ENCODE measurements at places on chromosomes 3 and 15.

DNA sequence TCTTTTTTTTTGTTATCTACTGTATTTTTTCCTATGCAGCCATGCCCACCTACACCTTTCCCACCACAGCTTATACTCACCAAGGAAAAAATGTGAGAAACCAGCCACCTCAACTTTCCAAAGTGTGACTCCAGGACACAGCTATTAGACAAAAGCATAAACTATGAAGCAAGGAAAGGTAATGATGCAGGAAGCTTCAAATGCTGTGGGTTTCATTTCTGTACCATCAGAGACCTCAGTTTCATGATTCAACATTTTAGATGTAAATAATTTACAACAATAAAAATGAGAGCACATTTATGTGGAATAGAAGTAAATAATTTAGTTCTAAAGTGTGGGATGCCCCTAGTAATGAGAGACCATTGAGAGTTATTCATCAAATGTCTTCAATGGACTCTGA, 115.1 kb downstream of the CDIN1 start:
- no peak for DNase-seq

DNA sequence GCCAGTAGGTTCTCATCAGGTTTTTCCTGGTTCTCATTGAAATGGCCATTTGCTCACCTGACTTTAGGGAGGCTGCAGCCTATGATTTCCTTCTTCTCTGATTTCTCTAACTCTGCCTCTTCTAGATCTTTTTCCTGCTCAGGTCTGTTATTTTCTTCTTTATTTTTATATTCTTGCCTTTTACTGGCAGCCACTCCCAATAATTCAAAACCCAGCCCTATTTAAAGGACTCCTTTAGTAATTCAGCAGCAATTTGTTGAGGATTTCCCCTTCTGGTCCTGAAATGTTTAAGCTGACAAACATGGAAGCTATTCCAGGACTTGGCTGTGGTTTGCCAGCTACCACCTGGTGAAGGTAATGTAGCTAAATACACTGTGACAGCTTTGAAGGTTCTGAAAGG, 201.5 kb downstream of the ZMAT3 start:
- DNase-seq: no peak

DNA sequence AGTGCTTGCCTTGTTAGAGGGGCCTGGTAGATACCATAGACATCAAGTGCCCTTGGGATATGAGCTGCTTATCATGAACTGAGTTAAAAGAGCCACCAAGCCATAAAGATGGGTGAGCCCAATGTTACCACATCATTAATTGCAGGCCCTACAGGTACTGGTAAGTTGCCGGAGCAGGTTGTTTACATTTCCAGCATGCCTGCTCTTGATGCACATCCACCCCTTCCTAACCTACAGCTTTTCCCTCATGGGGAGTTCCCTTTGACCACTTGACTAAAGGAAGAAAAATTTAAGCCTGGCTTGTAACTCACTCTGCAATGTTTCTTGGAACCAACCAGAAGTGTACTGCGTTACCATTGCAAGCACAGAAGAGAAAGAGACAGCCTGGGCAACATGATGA, 24.7 kb upstream of the ULK4 start:
- DNase-seq: no peak

DNA sequence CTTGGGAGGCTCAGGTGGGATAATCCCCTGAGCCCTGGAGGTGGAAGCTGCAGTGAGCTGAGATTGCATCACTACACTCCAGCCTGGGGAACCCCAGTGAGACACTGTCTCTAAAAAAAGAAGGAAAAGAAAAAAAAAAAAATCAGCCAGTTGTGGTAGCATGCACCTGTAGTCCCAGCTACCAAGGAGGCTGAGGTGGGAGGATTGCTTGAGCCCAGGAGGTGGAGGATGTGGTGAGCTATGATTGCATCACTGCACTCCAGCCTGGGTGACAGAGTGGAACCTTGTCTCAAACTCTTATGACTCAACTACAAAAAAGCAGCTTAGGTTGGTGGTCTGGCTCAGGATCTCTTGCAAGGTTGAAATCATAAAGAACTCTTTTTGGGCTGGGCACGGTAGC, 19.3 kb upstream of the GPX1 start:
- DNase-seq: peak; percentile 38

DNA sequence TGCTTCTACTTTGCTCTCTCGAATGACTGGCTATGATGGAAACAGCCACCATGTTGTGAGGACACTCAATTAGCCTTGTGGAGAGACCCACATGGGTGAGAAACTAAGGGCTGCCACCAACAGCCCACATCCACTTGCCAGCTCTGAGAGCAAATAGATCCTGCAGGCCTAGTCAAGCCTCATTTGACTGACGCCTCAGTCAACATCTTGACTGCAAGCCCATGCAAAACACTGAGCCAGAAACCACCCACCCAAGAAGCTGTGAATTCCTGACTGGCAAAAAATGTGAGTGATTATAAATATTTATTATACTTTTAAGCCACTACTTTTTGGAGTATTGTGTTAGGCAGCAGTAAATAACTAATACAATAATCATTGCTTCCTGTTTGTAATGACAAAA, 58.4 kb downstream of the NOX5 start:
- DNase-seq: no peak

GRCh38 chr3:29384640-29385039, 103.8 kb downstream of the RBMS3 start:
- DNase-seq: no peak

DNA sequence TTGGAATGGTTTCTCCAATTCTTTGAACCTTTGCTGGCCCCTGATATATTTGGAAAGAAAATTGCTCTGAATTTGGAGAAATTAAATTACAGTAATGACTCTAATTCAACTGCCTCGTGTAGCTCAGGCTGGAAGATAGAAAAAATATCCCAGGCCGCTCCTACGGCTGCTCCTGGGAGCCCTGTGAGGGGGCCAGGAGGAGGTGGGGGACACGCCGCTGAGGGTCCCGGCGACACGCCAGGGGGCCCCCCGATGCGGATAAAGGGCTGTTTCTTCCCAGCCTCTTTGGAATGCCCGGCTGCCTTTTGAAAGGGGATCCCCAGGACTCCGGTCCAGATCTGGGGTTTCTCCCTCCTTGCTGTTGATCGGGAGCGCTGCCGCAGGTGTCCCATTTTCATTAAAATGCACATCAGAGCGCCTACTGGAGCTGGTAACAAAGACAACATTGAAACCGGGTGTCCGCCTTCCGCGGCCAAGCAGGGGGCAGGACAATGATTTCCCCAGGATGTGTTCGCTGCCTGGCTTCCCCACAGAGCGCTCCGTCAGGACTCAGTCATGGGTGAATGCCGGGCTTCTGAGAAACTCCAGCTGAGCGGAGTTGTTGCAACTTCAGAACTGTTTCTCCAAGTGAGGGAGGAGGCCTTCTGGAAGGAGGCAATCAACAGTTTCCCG, 200.1 kb upstream of the KBTBD8 start:
- DNase-seq: no peak

GRCh38 chr3:196726788-196727675, 12.6 kb upstream of the PAK2 start:
- no peak for DNase-seq

DNA sequence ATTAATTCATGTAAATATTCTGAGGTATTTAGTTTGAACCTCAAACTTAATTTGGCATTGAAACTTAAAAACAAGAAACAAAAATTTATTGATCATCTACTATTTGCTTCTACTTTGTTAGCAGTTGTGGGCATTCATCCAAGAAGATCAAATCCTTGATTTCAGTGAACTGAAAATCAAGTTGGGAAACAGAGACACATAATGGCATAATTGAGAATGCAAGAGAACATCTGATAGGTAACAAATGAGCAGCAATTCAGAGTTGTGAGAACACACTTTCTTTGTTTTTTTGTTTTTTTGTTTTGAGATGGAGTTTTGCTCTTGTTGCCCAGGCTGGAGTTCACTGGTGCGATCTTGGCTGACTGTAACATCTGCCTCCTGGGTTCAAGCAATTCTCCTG, 33.9 kb upstream of the MED12L start:
- no peak for DNase-seq

GRCh38 chr3:67605377-67605776, 49.0 kb downstream of the SUCLG2 start:
- no peak for DNase-seq

DNA sequence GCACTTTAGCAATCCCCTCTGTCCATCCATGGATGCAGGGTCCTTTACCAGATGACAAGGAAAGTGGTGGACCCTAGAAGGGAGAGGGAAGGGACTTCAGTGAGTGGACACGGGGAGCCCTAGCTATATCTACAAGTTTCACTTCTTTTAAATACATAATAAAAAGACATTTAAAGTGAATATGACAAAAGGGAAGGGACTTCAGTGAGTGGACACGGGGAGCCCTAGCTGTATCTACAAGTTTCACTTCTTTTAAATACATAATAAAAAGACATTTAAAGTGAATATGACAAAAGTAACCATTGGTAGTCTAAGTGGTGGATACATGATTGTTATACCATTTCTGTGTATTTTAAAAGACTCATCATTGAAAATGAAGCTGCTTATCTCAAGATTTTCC, 81.9 kb upstream of the HES1 start:
- no peak for DNase-seq

DNA sequence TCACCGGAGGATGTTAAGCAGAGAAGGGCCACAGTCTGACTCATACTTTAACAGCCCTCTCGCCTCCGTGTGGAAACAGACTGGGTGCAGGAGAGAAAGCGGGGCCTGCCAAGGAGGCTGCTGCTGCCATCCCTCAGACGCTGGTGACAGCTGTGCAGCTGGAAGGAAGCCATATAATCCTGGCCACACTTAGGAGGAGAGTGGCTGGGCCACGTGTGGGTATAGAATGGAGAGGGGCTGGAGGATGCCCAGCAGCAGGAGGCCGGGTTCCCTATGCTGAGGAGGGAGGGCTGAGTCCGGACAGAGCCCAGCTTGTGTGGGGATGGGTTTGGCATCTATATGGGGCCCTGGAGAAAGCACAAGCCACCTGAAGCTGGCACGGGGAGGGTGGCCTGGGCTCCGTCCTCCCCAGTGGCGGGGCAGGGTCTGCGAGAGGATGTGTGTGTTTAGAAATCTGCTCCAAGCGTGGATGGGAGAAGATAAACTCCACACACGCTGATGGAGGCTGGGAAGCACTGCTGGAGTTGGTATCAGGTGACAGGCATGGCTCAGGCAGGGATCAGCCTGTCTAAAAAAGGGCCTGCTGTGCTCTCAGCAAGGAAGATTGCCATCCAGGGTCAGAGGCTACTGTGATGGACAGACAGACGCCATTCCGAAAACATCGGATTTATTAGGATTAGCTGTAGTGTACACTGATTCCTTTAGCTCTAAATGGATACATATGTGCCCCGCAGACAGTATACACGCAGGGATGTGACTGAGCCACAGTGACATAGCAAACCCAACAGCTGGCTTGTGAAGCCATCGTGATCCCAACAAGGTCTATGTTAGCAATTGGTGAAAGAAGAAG, 15.9 kb downstream of the ABTB1 start:
- no peak for DNase-seq

DNA sequence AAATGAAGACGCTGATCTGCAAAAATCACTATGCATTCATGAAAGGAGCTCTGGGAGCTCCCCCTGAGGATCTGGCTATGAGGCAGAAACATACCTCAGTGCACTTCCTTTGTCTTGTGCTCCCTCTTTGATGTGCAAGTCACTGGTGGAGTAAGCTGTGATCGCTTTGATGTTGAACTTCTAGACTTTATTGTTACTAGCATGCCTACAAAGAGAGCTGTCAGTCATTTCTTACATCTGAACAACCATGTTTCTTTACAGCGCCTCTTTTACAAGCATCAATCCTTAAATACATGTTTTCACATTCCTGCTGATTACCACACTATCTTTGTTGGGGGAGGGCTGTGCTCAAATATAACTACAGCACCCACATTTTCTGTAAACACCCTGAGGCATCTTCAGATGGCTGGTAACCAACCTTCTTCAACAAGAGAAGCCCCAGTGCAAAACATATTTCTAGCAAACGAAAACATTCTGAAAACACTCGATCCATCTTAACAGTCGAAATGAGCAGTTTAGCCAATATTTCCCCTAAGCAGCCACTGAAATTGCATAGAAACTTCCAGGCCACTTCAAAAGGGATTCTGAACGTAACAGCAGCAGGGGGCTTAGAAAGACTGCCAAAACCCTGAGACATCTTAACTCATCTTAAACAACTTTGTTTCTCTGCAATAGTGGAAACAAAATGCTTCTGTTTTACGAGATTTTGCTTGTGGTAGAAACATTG, 101.9 kb upstream of the ICE2 start:
- no peak for DNase-seq

GRCh38 chr3:55091381-55092225, 163.7 kb upstream of the LRTM1 start:
- no peak for DNase-seq

DNA sequence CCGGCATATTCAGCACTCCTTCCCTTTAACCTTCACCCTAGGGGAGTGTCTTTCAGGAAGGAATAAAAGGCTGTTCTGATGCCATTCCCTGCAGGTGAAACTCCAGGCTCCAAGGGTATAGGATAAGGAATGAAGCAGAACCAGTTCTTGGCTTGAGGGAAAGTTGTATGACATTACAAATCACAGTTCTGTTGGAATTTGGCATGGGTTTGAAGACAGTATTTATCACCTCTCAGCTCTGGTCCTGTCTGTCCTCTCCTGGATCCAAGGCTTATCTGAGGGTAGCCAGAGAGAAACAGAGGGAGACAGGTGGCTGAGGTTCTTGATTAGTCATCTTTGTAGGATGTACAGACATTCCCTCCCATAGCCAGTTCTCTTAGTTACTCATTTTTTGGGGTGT, 37.1 kb downstream of the RAB11A start:
- DNase-seq: no peak

DNA sequence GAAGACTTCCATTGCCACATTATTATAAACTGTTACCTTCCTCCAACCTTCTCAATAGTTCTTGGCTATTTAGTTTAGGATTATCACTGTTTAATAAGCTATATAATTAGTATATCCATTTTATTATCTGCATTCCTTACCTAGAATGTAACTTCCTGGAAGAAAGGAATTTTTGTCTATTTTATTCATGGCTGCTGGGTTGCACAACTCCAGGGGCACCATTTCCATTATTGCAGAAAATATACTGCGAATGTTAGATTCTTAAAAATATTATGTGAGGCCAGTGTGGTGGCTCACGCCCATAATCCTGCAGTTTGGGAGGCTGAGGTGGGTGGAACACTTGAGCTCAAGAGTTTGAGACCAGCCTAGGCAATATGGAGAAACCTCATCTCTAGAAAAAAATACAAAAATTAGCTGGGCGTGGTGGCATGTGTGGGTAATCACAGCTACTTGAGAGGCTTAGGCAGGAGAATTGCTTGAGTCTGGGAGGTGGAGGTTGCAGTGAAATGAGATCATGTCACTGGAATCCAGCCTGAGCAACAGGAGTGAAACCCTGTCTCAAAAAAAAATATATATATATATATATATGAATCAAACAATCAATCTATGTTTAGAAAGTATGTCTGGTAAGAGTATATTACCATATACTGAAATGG, 19.9 kb downstream of the CLDN1 start:
- DNase-seq: no peak

All from activated T-cell treated with anti-CD3 and anti-CD28 coated beads for 4 hours (primary cell).